Activated naive CD4-positive, alpha-beta T cell (primary cell): ENCODE measurements at places on chromosomes 5 and 9.

DNA sequence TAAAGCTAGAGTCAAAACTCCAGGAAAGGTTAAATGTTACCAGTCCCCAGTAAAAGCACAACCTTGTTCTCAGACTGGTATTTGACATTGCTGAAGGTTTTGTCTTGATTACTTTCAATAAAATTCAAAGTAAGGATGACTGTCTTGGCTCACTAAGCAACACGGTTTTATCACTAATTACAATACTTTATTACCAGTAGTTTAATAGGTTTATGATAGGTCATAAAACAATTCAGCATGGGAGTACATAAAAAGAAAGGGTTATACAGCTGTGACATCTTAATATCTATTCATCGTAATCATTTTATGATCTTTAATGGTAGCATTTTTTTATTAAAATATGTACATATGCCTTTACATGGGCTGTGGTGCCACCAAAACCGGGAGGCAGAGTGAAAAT lies 370.7 kb upstream of the IRX2 start:
- no peak for DNase-seq

- no peak for DNase-seq
Measured at GRCh38 chr5:143142596-143143435, 260.7 kb downstream of the NR3C1 start.

DNA sequence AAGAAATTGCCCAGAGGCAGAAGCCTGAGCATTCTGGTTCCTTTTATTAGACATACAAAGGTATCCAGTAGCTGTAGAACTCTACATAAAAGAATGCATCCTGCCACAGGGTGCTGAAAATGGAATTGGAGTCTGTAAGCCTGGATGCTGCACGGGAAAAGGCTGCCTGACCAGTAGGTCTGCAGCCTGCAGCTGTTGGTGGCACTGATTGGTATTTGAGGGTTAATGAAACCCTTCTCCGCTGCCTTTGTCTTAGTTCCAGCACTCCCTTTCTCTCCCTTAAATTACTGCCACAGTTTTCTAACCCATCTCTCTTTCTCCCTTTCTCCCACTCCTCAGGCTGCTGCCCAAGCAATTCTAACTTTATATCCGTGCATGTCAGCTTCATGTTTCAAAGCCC lies 64.7 kb downstream of the BRINP1 start:
- no peak for DNase-seq

GRCh38 chr9:136248951-136249876 lies 3.6 kb upstream of the QSOX2 start:
- no peak for DNase-seq

DNA sequence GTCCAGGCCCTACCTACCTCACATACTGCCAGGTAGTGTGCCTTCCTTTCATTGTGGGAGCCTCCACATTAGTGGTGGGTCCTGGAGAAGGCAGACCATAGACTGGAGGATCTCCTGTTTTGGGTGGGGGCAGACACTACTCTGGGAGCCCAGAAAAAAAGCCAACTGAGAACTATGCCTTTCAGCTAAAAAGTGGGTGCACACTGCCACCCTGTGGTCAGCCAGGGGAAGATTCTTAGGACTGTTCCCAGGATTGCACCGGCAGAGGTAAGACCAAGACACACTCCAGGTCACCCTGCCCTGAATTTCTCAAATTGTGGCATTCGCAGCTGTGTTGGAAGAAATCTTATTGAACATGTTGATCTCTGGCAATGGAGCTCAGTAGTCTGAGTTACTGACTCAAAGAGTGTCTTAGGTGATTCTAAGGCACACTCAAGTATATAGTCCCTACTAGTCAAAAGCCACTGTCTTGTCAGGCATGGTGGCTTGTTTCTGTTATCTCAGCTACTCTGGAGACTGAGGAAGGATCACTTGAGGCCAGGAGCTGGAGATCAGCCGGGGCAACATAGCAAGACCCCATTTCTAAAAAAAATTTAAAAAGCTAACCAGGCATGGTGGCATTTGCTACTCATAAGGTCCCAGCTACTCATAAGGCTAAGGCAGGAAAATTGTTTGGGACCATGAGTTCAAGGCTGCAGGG lies 3.6 kb downstream of the SIGMAR1 start:
- no peak for DNase-seq
